ENCODE measurements at places on chromosomes 2 and 18.

GRCh38 chr2:236984046-236984445, 101.6 kb upstream of the COPS8 start:
- no peak for DNase-seq

- DNase-seq = no peak
Observed at GRCh38 chr2:119808516-119809147, 48.9 kb downstream of the PTPN4 start.

DNA sequence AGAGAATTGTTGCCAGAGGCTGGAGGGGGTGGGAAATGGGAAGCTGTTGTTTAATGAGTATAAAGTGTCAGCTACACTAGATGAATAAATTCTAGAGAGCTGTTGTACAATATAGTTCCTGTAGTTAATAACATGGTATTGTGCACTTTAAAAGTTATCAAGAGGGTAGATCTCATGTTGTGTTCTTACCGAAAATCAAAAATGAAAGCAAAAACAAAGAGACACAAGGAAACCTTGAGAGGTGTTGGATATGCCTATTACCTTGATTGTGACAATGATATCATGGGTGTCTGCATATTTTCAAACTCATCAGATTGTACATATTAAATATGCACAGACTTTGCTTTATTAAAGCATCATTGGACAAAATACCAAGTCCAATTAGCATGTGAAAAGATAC, 43.2 kb downstream of the SCG2 start:
- no peak for DNase-seq

DNA sequence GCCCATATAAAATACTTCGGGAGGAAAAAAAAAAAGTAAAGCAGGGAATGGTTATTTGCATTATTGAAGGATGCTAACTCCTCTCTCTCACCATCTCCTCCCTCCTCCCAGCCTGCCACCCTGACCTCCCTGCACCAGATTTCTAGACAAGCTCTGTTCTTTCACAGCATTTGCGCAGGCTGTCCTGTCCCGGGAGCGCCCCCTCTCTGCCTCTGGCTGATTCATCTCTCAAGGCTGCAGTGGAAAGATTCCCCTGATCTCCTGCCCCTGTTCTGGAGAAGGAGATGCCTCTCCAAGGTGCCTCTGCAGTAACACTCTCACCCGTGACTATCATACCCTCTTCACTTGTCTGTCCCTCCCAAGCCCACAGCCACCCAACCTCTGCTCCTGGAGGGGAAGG, 38.5 kb downstream of the COL4A4 start:
- DNase-seq = no peak

- no peak for DNase-seq
Observed at GRCh38 chr2:9655441-9656269, 24.9 kb upstream of the YWHAQ start.

- no peak for DNase-seq
Observed at GRCh38 chr18:30705943-30706342, 336.6 kb downstream of the DSC3 start.

GRCh38 chr2:24870891-24871705, 48.9 kb downstream of the ADCY3 start:
- no peak for DNase-seq

DNA sequence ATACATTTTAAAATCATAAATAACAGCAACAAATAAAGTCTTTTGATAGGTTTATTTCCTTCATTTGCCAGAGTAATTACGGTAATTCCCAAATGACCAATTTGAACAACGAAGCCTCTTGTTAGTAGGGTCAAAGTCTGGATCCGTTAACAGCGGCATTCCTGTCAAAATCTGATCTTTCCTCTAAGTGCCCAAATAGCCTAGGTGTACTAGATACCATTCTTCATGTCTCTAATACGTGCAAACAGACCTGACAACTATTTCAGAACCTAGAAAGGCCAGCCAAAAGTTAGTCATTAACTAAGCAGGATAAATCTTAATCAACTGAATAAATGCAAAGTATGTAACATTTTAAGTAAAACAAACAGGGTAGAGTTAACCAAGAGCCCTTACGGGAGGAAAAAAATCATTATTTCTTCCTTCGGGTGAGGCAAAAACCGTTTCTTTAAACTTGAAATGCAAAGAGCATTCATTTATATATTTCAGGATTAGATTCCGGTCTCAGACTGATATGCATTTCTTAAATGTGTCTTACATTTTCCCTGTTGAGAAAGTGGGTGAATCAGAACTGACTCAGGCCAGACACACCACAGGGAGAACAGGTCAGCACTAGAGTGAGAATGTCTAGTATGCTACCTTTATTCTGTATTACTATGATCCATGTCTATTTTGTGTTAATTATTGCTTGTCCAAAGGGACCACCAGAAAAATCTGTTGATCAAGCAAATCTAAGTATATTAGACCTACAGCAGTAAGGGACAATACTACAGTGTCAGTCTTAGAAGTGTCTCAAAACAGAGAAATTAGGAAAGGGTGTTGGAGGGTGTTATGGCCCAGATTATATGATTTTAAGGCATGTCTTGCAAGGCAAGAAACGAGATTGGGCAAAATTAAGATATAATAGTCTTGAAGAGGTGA, 141.5 kb upstream of the NDUFV2 start:
- DNase-seq = no peak

- no peak for DNase-seq
Observed at GRCh38 chr2:130337735-130338325, 4.9 kb upstream of the IMP4 start.

GRCh38 chr2:182818925-182819324, 47.5 kb downstream of the FRZB start:
- DNase-seq = no peak

- no peak for DNase-seq
Observed at GRCh38 chr18:79420033-79420745, 24.5 kb downstream of the NFATC1 start.

DNA sequence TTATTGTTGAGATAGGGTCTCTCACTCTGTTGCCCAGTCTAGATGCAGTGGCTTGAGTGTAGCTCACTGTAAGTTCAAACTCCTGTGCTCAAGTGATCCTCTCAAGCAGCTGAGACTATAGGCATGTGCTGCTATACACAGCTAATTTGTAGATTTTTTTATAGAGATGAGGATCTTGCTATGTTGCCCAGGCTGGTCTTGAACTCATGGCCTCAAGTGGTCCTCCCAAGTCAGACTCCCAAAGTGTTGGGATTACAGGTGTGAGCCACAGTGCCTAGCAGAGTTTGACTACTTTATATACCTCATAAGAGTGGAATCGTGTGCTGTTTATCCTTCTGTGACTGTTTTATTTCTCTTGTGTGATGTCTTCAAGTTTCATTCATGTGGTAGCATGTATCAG, 60.3 kb downstream of the TANC1 start:
- no peak for DNase-seq

- DNase-seq = no peak
Observed at GRCh38 chr18:74869904-74870863, 272.5 kb downstream of the ZNF407 start.

- DNase-seq = no peak
Observed at GRCh38 chr2:207260947-207261346, 95.2 kb upstream of the KLF7 start.

DNA sequence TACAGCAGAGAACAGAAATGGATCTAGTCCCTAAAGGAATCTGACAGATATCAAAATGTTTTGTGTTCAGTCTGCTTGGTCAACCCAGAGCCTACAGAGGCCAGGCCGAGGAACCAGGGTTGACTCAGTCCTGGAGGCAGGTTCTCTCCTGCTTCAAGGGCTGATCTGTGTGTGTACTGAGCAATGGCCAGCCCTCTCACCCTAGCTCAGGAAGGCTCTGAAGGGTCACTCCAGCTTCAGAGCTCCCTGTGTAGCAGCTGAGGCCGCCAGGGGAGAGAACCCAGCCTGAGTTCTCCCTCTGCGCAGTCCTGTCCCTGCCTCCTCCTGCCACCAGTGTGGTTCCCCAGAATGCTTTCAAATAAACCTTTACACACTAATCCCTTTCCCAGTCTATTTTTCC, 41.1 kb downstream of the NEURL3 start:
- no peak for DNase-seq

DNA sequence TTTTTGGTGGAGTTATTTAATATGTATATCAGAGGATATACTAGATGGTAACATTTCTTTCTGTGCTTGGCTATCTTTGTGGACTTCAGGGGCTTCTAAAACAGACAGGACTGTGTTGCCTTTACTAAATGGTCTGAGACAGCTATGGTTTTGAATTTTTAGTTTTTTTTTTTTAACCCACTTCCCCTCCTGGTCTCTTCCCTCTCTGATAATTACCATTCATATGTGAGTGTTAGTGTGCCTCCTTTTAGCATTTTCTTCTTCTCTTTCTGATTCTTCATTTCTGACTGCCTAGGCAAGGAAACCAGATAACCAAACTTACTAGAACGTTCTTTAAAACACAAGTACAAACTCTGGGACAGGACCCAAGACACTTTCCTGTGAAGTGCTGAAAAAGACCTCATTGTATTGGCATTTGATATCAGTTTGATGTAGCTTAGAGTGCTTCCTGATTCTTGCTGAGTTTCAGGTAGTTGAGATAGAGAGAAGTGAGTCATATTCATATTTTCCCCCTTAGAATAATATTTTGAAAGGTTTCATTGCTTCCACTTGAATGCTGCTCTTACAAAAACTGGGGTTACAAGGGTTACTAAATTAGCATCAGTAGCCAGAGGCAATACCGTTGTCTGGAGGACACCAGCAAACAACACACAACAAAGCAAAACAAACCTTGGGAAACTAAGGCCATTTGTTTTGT, 52.7 kb downstream of the SMAD4 start:
- no peak for DNase-seq

DNA sequence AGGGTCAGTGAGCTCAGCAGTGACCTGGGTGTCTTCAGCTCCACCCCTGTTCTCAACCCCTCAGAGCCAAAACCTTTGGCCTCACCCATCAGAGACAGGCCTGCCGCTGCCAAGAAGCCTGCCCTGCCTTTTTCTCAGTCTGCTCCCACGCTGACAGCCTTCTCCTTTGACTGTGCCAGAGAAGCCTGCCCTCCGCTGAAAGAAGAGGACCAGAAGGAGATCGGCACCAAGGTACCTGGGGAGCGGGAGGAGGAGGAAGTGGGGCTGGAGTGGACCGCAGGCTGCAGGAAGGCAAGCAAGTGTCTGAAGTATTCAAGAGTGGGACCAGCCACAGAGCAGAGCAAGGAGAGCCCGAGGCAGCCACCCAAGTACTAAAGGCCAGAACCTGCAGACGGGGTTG, 33.2 kb downstream of the TOGARAM2 start:
- DNase-seq = no peak

Data from stimulated activated CD4-positive, alpha-beta T cell treated with anti-CD3 and anti-CD28 coated beads, Interleukin-1b, Interleukin-23, amount 100 ng/mL, for 1 hour (primary cell).